ENCODE measurements at places on chromosomes 6 and 20.
A peak's percentile ranks its signal among the peaks of the same experiment; 100 is the strongest.

DNA sequence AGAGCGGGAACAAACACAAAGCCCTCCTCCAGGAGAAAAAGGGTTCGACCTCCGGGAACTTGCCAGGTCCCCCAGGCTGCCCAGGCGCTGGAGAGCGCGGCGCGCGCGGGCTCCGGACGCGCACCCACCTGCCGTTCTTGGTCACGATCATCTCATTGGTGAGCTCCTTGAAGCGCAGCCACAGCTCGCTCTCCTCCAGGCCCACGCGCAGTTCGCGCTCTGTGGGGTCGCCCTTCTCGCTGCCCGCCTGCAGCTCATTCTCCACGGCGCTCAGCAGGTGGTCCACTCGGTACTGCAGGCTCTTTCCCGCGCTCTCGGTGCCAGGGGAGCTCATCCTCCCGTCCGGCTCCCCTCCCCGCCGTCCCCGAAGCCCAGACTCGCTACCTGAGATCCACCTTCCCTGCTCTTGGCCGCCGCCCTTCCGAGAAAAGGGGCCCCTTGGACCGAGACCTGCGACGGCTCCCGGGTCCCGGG is 356 bp downstream of the TBXT start:
- no peak for DNase-seq

GRCh38 chr6:26400626-26401025 is 1.4 kb upstream of the BTN3A1 start:
- DNase-seq = no peak

DNA sequence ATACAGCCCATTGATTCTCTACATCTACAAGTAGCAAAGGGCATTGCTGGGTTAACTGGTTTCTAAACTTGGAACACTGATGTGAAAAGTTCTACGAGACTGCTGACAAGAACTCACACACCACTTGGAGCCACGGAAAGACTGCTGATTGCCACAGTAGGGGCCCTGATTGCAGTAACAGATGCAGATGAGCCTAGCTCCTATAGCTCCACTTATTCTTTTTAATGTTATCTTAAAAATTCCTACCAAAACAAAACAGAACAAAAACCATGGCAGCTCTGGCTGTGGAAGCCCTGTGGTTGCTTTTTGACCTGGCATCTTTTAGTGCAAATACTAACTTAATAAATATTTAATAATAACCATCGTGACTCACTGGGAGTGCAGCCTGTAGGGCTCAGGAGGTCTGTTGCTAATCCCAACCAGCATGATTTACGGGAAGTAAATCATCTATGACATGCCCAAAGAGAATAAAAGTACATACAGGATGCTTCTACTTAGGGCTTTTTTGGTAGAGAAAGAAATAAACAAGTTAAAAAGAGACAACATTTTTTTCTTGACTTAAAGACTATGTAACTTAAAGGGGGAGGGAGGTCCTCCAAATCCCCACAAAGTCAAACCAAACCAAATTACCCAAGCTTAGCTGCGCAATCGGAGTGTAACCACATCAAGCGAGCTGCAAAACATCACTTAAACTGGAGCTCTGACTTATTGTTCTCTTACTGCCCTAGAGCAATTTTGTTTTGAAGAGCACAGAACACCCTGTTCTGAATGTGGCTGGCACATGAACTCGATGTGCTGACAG is 87.2 kb downstream of the FKBP5 start:
- no peak for DNase-seq

DNA sequence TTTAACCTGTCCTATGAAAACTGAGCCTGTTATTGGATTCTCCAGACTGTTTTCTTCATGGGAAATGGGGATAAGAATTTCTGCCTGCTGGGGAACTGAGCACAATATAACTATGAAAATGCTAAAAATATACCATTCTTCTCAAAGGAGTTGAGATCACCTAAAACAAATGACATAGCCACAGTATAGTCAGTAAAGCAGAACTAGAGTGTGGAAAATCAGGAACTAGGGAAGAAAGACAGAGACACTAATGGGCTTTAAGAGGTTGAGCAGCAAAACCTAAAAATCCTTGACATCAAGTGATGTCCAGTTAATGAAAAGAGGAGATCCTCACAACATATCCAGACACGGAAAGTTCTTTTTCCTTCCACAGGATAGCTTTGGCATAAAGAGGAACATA is 215.7 kb upstream of the CST7 start:
- no peak for DNase-seq

DNA sequence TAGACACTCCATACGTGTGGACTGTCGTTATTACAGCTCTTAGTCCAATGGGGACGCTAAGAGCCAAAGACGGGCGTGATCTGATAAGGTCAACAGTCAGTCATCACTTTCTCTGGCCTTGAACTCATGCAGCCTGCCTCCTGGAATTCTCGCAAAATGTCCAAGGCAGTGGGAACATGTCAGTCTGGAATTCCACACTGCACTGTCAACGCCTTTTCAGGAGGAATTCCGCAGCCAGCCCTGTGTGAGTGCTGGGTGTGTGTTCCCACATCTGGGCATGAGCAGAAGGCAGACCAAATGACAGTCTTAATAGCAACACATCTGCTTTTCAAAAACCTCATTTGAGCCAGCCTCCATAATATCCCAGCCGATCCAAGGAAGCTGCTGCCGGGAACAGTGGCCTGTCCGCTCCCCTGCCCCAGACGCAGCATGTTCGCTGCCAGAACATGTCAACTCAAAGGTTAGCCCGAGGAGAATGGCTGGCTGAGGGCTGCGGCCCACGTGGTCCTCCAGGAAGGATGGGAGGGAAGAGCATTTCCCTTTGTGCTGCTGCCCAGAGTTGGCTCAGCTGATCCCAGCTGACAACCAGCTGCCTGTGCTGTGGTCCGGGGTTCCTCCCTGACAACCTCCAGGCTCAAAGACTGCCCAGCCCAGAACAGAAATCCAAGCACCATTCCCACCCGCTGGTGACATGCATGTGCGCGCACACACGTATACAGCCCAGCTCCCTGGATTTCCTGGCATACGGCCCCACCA is 103.1 kb downstream of the SULF2 start:
- DNase-seq = no peak

- no peak for DNase-seq
Observed at GRCh38 chr20:41175201-41175651, 37.9 kb downstream of the PLCG1 start.

DNA sequence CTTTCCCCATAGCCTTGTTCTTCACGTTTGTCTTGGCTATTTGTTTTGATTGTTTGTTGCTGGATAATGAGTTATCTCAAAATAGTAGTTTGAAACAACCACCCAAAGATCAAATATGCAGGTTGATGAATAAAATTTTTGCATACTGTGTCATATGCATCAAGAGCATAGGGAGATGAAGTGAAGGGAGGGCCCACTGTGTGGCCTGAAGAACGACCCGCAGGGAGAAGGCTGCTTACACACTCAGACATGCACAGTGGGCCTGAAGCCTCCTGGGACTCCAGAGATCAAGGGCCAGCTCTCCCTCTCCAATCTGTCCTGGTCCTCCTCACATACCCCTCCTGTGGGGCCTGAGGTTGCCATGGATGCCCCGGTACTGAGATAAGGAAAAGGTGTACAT is 16.2 kb upstream of the TREM2 start:
- DNase-seq = no peak

DNA sequence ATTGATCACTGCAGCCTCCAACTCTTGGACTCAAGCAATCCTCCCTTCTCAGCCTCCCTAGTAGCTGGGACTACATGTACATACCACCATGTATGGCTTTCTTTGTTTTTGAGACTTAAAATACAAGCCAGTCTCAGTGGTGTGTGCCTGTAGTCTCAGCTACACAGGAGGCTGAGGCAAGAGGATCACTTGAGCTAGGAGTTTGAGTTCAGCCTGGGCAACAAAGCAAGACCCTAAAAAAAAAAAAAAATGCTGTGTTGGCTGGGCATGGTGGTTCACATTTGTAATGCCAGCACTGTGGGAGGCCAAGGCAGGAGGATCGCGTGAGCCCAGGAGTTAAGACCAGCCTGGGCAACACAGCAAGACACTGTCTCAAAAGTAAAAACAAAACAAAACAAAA is 51.7 kb downstream of the UBR2 start:
- DNase-seq = no peak

DNA sequence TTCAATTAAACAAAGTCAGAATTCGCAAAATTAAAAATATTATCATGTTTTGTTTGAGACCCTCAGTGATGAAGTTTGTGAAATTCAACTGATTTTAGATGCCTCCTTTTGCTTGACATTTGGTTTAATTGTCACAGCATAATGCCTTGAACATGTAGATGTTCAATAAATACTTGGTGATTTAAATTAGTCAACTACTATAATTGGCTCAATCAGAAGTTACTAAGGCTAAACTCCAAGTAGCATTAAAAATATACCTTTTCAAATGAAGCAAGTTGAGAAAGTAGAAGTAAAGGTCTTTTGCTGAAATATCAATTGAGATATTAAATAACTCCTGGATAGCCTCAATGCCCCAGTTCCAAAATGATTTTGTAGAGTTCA is 145.8 kb upstream of the AKIRIN2 start:
- no peak for DNase-seq

DNA sequence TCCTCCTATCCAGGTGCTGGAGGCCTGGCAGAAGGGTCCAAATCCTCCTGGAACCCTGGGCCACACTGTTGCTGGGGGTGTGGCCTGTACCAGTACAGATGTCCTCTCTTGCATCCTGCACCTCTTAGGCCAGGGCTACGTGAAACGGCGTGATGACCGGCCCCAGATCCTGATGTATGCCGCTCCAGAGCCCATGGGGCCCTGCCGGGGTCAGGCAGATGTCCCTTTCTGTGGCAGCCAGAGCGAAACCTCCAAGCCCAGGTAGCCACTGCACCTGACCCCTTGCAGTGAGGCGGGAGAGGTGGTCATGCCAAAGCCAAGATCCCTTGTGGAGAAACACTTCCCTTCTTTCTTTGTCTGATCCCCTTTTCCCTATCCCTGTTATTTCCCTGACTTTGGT is 14.2 kb downstream of the DNPH1 start:
- DNase-seq = no peak

DNA sequence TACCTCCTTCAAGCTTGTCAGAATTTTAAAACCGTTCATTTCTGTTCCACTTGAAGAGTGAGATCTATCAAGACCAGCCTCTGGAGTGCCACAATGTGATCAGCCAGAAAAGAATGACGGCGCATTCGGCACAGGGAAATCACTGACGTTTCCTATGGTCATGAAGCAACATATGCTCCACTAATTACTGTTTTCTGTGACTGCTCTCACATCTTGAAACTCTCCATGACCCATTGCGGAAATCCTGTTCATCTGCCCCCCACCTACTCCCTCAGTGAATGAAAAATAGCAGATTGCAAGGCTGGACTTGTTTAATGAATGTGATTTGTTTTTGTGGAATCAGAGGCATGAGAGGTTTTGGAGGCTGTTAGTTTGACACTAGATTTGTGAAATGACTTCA is 53.2 kb downstream of the SAMD5 start:
- no peak for DNase-seq

- no peak for DNase-seq
Observed at GRCh38 chr6:32222333-32223230, 1.3 kb downstream of the NOTCH4 start.

GRCh38 chr6:168050881-168051586 is 28.0 kb downstream of the FRMD1 start:
- peak; percentile 20 for DNase-seq

DNA sequence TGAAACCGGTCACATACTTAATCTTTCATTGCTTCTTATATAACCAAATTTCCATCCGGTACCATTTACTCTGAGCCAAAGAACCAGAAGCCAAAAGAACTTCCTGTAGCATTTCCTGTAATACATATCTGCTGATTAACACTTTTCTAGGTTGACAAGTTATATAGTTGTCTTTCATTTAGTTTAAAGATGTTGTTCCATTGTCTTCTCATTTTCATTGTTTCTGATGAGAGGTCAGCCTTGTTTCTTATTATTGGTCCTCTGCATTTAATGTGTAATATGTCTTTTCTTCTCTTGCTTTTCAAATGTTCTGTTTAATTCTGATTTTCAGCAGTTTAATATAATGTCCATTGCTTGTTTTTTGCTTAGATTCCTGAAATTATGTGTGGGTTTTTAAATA is 214.5 kb upstream of the CCN2 start:
- DNase-seq = no peak

DNA sequence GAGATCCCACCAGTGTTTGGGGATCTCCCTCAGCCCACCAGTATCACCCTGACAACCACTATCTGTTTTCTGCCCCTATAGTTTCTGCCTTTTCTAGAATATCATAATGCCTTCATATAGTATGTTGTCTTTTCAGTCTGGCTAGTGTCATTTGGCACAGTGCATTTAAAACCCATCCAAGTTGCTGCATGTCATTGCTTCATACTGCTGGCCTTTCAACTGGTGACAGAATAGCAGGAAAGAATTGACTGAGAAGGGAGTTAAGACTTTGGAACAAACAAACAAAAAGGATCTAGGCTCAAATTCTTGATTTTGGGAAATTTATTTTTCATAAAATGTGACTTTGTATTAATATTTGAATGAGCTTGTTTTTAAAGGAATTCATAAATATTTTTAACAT is 4.5 kb downstream of the LMBRD1 start:
- no peak for DNase-seq

DNA sequence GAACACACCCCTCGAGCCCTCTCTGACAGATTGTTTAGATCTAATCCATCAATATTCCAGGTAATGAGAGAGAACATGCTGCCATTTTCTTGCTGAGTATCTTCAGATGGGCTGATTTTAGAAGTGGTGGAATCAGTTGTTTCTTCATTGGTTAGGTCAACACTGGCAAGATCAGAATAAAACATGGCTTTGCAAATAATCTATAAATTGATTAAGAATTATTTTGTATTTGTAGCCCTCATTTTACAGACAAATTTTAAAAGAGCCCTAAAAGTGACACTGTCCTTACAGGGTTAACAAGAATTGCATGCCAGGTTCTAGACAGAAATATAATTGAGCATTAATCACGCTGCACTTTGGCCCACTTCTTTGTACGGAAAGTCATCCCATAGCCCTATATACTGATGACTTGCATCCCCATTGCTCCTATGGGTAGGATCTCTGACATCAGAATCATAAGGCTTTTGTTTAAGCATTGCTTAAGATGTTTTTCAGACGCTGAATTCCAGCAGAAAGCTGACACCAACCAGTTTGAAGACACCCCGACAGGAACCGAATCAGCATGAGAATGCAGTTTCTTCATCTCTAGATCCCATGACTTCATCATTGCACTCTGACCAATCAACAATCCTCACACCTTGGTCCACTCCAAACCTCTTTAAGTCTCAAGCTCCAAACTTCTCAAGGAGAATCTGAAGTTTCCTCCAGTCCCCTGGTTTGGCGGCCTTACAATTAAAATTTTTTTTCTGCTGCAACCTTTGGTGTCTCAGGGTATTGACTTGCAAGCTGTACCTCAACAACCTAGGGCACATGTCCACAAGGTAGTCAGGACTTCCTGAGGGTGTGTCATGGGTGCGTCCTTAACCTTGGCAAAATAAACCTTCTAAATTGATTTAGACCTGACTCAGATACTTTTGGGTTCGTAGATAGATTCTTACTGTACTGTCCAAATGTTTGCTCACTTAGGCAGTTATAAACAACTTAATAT is 7.8 kb downstream of the TDP2 start:
- no peak for DNase-seq

- no peak for DNase-seq
Observed at GRCh38 chr6:107673076-107673494, 151.0 kb downstream of the SCML4 start.

- DNase-seq = no peak
Observed at GRCh38 chr6:72049376-72049775, 163.0 kb downstream of the RIMS1 start.

DNA sequence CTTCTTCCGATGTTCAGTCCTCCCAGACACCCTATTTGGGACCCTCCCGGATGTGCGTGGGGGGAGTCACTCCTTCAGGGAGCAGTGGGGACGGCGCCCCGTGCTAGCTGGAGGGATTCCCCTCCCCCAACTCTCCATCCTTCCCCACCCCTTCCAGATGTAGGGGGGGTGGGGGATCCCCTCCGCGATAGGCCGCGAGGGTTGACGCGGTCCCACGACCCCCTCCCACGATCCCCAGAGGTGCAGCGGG is 548 bp downstream of the GNL1 start:
- DNase-seq = no peak
